Thymus (tissue), 14 donors: ENCODE measurements at places on chromosomes 16 and 17. TPM values are rescaled to one million over a fixed set of nuclear protein-coding genes. Genes with fewer than 3 reads are reported as not detected.

Gene TERB1
- polyA plus RNA-seq: 0.07 TPM

Gene CRISPLD2
- polyA plus RNA-seq: 7.2 TPM

Gene SOX15
- 5.2 TPM for polyA plus RNA-seq

- peak; percentile 43 for DNase-seq
Observed at GRCh38 chr17:8016632-8017424, 14.4 kb downstream of the GUCY2D start.

GRCh38 chr16:27428026-27428785, 26.2 kb downstream of the IL21R start:
- no peak for DNase-seq

DNA sequence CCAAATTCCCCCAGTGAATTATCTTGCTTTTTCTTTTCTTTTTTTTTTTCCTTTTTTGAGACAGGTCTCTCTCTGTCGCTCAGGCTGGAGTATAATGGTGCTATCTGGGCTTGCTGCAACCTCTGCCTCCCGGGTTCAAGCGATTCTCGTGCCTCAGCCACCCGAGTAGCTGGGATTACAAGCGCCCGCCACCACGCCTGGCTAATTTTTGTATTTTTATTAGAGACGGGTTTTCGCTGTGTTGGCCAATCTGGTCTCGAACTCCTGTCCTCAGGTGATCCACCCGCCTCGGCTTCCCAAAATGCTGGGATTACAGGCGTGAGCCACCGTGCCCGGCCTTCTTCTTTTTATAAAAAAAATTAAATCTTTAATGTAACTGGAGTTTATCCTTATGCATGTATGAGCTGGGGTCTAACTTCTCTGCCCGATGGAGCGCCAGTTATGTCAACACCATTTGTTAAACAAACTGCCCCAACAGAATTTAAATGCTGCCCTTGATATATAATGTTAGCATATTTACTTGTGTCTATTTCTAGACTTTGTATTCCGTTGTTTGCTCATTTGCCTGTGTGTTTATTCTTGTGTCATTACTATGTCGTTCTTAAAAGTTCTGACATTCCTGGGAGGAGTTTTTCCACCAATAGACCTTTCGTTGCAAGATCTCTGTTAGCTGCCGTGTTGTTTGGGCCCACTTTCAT, 535 bp upstream of the AURKB start:
- DNase-seq: no peak

- DNase-seq: peak; percentile 94
Observed at GRCh38 chr16:49463529-49463928, 89.9 kb downstream of the C16orf78 start.

GRCh38 chr17:28457890-28458289, 15.6 kb upstream of the SLC13A2 start:
- DNase-seq: no peak

GRCh38 chr17:14245002-14245401, 8.3 kb upstream of the CDRT15 start:
- no peak for DNase-seq

DNA sequence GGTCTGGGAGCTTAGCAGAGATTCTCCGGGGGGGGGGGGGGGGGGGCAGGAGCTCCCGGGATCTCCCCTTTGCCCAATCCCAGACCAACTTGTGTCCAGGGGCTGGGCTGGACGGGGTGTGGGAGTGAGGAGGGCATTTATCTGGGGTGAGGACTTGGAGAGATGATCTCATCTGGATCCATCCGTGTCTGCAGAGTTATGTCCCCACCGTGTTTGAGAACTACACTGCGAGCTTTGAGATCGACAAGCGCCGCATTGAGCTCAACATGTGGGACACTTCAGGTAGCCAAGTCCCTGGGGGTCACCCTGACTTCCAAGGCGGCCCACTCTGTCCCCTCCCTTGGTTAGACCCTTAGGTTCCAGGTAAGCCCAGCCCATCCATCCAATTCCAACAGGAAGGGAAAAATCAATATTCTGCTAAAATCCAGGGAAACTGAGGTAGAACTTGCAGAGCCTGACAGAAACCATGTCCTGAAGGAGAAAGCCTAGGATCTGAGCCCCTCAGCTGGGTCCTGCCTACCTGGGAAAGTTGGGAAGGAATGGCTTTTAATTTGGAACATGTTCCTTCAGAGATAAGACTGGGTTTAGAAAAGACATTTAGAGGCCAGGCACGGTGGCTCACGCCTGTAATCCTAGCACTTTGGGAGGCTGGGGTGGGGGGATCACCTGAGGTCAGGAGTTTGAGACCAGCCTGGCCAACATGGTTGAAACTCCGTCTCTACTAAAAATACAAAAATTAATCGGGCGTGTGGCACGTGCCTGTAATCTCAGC, 921 bp downstream of the RND2 start:
- DNase-seq: no peak
